ENCODE measurements at places on chromosomes 7 and 10. TPM values are rescaled to one million over a fixed set of nuclear protein-coding genes. Genes with fewer than 3 reads are reported as not detected.

GRCh38 chr10:101708870-101709269, 13.9 kb upstream of the FBXW4 start:
- H3K4me1 ChIP-seq, result peaks cover 6% of the 10 kb centered on the region
- DNase-seq, result no peak
- H3K27me3 ChIP-seq, result peaks cover 34% of the 10 kb centered on the region

DNA sequence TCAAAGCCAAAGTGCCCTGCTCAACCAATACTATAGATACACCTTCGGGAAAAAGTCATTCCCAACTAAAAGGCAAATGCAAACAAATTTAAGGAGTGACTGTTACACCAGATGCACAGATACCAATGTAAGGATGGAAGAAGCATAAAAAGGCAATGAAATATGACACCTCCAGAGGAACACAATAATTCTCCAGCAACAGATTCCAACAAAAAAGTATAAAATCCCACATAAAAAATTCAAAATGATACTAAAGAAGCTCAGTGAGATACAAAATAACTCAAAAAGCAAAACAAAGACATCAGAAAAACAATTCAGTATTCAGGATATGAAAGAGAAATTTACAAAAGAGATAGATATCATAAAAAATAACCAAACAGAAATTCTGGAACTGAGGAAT, 44.1 kb upstream of the ASAH2 start:
- no peaks in the 10 kb centered on the region for H3K4me1 ChIP-seq
- H3K27me3 ChIP-seq, result no peaks in the 10 kb centered on the region
- peaks cover 6% of the 10 kb centered on the region for H3K36me3 ChIP-seq

DNA sequence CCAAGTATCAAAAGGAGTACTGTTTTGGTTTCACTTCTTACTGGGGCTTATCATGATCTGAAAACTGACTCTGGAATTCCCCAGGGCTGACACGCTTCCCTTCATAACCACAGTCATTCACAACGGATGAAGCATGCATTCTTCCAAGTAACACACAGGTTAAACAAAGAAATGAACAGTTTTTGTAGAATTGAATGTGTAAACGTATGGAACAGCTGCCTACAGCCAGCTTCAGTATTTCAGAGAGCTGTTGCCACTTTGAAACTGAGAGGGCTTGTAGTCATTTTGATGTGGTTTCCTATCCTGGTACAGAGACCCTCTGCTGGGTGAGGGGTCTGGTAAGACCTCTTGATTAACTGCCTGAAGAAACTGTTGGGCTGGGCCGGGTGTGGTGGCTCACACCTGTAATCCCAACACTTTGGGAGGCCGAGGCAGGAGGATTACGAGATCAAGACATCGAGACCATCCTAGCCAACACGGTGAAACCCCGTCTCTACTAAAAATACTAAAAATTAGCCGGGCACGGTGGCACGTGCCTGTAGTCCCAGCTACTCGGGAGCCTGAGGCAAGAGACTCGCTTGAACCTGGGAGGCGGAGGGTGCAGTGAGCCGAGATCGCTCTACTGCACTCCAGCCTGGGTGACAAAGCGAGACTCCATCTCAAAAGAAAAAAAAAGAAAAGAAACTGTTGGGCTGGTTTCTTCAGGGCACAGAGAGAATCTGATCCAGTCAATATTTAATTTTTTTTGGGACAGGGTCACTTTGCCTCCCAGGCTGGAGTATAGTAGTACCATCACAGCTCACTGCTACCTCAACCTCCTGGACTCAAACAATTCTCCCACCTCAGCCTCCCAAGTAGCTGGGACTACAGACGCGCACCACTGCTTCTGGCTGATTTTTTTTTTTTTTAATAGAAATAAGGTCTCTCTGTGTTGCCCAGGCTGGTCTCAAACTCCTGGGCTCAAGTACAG, 4.7 kb downstream of the NFE2L3 start:
- peak overlapping the region; percentile 98 for H3K27ac ChIP-seq
- H3K36me3 ChIP-seq, result peaks cover 11% of the 10 kb centered on the region
- peak; percentile 83 for DNase-seq
- H3K4me1 ChIP-seq, result peaks cover 69% of the 10 kb centered on the region
- no peaks in the 10 kb centered on the region for H3K27me3 ChIP-seq

Gene CCSER2
- total RNA-seq, result 135 TPM

Gene ASB15
- not detected for total RNA-seq

Gene SHH
- total RNA-seq, result not detected

All from natural killer cell treated with Interleukin-12 subunit alpha and Interleukin-12 subunit beta and Interleukin-15 and Interleukin-18, amount 100 ng/mL, for 72 hours (primary cell).